ENCODE measurements at places on chromosomes 11 and 22.
A peak's percentile ranks its signal among the peaks of the same experiment; 100 is the strongest.

- DNase-seq, result no peak
Measured at GRCh38 chr11:85694385-85694980, 8.5 kb upstream of the CCDC89 start.

GRCh38 chr11:69402251-69402887 lies 79.1 kb upstream of the LINC01488 start:
- DNase-seq, result no peak

GRCh38 chr11:61369372-61370348 lies 7.5 kb downstream of the TMEM138 start:
- no peak for DNase-seq

DNA sequence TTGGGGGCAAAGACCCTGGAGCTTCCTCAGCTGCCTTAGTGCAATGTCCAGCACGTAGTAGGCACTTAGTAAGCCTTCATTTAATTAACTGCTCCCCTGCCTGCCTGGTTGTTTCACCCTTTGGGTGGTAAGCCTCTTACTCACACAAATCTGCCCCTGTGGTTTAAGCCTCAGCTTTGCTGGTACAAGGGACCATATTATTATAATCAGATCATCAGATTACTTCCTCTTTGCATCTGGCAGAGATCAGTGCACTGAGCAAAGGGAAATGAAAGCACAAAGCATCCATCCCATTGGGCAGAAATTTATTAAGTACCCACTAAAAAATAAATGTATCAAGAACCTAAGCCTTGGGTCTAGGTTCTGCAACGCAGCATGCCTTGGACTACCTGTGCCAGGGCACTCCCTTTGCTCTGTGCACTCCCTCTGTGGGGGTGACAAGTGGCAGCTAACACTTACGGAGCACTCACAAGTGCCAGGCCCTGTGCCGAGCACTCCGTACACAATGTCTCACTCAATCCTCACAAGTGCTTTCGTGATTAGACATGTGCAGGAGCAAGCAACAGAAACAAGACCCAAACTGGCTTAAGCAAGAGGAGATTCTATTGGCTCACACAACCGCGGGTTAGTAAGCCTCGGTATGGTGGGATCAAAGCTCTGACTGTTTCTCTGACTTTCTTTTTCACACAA lies 34.9 kb upstream of the DAGLA start:
- no peak for DNase-seq

DNA sequence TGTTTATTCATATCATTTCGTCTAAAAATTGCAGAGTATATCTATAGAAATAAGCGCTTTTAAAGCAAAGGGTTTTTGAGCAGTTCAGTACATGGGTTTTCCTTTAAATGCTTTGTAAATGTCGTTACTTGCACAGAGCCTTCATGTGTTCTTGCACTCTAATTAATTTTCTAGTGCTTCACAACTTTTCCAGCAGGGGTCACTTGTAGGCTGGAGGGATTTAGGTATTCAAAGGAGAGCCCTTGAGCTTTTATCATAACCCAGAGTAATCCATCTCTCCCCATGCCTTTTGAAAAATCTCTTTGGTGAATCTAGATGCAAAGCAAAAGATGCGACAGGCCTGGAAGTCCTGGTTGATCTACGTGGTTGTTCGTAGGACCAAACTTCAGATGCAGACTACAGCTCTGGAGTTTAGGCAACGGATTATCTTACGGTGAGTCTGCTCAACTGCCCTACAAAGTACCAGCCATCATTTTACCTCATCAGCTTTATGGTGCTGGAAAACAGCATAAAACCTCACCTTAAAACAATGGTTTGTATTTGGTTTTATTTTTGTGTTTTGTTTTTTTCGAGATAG lies 60.4 kb downstream of the SFI1 start:
- DNase-seq, result no peak

DNA sequence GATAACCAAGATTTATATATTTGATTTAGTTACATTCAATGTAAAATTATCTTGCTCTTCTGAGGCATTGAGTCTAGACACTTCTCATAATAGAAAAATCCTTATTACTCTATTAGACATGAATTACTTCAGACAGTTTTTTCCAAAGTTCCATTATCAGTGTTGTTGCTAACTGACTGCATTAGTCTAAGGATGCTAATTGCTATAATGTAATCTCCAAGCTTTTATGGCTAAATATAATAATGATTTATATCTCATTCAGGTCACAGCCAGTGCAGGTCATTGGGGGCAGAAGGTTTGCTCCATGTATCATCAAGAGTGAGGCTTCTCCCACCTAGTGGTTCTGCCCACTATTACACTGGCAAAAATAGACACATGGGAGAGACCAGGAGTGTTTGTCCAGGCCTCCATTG lies 377.2 kb upstream of the DDI1 start:
- DNase-seq, result no peak

DNA sequence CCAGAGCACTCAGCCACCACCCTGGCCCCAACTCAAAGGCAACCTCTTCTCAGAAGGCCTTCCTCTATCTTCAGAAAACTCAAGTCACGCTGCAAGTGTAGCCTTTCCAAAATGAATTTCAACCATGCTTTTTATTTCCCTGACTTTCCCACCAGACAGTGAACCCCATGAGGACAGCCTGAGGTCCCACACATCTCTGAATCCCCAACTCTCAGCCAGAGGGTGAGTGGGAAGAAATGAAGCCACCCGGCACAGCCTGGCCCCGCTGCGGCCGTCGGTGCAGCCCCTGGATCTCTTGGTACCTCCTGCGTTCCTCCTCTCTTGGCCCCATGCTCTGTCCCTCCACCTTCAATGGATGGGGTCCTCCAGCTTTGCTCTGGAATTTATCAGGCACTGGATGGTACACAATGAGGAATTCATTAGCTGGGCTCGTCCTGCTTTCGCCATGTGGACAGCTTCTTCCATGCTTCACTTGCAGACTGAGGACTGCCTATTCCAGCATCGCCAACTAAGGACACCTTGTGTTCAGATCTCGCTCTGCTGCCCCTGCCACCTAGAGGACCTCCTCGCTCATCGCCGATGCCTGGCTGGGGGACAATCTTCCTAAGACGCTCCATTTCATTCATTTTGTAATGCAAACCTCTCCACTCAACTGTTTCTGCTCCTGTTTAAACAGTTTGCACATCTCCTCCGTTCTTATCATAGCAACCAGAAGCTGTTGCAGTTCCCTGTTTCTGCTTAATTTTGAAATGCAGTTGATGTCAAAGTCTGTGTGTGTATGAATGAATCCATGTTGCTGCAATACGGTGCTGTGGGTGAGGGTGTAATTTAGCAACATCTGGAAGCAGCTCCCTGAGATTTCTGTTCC lies 672.1 kb downstream of the TBC1D22A start:
- DNase-seq, result no peak

DNA sequence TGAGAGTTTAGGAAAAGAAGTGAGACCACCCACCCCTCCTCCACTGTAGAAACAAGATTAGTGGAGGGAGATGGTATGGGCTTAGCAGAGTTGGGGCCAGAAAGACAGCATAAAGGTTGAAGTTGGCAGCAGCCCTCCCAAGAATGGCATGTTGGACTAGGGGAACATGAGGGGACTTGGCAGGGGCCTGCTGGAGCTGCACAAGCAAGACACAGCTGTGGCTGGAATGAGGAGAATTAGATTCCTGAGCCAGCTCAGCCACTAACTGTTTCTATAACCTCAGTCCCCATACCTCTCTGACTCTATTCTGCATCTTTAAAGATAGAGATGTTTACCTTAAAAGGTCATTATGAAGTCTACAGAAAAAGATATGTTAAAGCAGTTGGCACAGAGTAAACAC lies 13.2 kb downstream of the MAP6 start:
- no peak for DNase-seq

- no peak for DNase-seq
Measured at GRCh38 chr11:115990004-115990447, 485.8 kb upstream of the CADM1 start.

DNA sequence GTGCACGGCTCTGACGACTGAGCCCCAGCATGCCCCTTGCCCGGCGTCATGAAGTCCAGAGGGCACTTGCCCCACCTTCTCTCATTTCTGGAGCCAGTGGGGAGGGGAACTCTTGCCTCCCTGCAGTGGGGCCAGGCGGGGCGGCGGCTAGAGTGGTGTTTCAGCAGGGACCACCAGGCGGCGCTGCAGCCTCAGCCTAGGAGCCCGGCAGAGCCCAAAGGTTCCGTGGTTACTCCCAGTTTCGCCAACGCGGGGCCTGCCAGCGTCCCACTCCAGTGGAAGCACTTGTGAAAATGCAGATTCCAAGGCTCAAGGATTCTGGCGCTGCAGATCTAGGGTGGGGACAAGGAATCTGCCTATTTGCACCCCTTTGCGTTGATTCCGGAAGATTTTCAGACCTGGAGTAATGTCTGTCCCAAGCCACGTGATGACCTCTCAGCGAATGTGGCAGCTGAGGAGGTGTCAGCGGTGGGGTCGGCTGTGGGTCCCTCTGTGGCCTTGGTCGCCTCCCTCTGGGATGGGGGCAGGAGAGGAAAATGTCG lies 55.7 kb downstream of the CD82 start:
- DNase-seq, result peak; percentile 50

GRCh38 chr11:123652599-123652998 lies 1.8 kb downstream of the SCN3B start:
- DNase-seq, result no peak

GRCh38 chr11:61309739-61310138 lies 14.6 kb upstream of the VWCE start:
- DNase-seq, result no peak

GRCh38 chr22:36331912-36332622 lies 55.7 kb downstream of the MYH9 start:
- peak; percentile 44 for DNase-seq
